ENCODE measurements at places on chromosomes 2 and 18.

DNA sequence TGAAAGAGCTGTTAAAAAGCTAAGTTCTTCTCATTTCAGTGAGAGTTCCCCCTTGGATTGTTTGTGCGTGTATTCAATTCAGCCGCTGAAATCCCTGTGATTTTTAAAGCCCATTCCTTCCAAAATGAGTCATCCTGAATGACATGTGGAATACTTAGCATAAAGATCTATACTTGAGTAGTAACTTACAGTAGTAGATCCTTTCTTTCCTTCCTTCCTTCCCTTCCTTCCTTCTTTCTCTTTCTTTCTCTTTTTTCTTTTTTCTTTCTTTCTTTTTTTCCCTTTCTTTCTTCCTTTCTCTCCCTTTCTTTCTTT lies 18.2 kb upstream of the SOX11 start:
- no peak for DNase-seq

DNA sequence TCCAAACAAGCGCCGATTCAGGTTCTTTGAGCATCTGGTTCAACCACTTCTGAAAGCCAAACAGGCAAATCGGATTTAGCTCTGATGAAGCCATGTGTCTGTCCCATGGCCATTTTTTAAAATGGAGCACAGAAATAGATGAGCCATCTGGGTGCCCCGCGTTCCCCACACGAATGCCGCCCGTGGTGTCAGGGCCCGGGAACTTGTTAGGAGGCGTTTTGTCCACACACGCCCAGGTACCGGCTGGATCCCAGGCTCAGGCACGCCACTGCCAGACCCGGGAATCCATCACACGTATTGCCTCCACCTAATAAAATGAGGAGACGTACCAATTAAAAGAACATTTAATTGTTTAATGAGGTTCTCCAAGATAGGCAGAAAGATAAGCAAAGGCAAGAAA lies 374.4 kb upstream of the SALL3 start:
- no peak for DNase-seq

GRCh38 chr2:144988591-144988990 lies 468.7 kb upstream of the ZEB2 start:
- DNase-seq, result no peak

GRCh38 chr2:62691186-62691585 lies 14.3 kb upstream of the EHBP1 start:
- DNase-seq, result no peak

DNA sequence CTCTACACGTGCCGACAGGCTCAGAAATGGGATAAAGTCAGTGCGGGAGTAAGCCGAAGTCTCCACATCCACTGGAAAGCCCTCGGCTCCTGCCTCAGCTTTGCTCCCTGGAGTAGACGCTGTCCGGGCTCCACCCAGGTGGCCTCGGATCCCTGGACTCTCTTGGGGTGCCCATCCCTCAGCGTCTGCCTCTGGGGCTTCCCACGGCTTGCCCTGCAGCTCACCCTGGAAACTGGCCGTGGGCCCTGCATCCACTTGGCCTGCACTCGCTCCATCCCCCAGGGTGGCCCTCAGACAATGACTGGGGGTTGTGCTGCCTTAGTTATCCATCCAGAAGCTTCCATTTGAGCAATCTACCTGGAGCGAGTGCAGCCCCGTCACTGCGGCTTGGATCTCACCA lies 36.2 kb upstream of the TAF1B start:
- DNase-seq, result no peak

DNA sequence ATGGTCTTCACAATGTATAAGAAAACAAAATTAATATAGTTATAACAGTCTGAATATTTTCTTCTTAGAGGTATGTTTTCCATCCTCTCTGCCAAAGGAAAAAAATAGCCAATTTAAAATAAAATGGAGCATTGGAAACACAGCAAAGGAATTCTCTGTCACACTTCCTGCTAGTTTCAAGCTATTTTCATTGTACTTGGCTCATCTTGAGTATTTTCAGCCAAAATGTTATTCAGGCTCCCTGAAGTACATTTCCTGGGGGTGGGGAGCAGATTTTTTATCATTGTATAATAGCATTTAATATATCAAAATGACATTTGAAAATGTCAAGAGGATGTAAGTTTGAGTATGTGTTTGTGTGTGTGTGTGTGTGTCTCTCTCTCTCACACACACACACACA lies 463.6 kb upstream of the REG3G start:
- no peak for DNase-seq
